ENCODE measurements at places on chromosomes 1 and 21. TPM values are rescaled to one million over a fixed set of nuclear protein-coding genes. Genes with fewer than 3 reads are reported as not detected.

GRCh38 chr1:13617773-13618172 is 34.1 kb downstream of the PDPN start:
- DNase-seq: no peak

The CYP4A11 gene
- not detected for total RNA-seq

DNA sequence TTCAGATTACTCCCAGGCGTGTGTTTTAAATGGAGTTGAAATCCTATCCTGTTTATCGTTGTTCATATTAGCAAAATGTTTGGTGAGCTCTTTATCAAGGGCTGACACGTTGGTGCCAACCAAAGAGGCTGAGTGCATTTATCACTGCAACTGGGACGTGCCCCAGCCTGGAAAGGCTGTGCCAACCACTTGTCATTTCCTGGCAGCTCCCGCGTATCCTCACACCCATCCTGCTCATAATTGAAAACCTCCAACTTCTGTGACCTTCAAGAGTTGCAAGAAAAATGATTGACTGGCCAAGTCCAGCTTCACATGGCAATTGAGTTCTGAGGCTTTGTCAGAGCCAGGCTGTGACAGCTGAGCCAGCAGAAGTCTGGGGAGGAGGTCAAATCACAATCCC is 43.7 kb upstream of the KCNA3 start:
- no peak for DNase-seq

The LORICRIN gene
- total RNA-seq: not detected

DNA sequence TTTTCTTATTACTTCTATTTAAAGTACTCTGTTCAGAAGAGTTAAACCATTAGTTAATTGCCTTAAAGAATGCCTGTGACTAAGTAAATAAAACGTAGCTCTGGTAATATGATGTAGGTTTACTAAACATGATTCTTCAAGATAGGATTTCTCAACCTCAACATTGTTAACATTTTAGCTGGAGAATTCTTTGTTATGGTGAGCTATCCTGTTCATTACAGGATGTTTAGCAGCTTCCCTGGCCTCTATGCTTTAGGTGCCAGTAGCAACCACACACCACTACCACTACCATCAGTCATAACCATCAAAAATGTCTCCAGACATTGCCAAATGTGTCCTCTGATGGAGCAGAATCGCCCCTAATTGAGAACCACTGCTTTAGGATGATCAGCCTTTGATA is 10.7 kb downstream of the RPF1 start:
- no peak for DNase-seq

DNA sequence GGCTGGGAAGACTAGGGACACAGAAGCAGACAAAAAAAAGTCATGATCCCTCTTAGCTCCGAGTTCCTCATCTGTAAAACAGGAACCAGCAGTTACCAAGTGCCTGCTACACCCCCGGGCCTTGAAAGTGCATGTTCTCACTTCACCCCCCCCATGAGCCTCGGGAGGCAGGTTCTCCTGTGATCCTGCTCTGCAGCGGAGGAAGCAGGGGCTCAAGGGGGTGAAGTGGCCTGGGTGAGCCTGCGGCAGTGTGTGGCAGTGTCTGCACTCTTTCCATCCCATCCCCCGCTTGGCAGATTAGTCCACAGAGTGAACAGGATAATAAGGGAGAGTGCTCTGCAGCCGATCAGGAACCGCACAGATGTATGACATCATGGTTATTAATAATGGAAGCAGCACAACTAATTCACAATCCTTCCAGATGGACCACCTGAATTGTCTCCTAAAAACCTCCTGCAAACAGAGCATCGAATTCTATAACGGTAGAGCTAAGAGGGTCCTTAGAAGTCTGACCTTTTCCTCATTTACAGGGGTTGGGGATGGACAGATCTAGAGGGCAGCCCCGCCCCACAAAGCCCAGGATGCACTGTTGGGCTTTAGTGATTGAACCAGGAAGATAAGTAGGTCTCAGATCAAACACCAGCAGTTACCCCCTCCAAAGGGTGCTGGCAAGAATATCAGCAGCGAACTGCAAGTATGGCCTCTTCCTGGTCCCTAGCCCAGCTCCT is 174.1 kb upstream of the EDN2 start:
- DNase-seq: no peak

DNA sequence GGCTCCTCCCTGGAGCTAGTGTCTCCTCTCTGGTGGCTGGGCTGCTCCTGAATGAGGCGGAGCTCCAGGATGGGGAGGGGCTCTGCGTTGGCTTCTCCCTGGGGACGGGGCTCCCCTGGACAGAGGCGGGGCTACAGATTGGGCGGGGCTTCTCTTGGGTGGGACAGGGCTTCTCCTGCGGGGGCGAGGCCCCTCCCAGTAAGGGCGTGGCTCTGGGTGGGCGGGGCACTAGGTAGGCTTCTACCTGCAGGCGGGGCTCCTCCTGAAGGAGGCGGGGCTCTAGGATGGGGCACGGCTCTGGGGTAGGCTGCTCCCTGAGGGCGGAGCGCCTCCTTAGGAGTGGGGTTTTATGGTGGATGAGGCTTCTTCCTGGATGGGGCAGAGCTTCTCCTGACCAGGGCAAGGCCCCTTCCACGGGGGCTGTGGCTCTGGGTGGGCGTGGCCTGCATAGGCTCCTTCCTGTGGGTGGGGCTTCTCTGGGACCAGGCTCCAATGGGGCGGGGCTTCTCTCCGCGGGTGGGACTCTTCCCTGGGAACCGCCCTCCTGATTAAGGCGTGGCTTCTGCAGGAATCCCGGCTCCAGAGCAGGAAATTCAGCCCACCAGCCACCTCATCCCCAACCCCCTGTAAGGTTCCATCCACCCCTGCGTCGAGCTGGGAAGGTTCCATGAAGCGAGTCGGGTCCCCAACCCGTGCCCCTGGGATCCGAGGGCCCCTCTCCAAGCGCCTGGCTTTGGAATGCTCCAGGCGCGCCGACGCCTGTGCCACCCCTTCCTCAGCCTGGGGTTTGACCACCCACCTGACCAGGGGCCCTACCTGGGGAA is 22.7 kb upstream of the ARF1 start:
- no peak for DNase-seq

- no peak for DNase-seq
Measured at GRCh38 chr1:31696242-31696641, 7.6 kb downstream of the COL16A1 start.

DNA sequence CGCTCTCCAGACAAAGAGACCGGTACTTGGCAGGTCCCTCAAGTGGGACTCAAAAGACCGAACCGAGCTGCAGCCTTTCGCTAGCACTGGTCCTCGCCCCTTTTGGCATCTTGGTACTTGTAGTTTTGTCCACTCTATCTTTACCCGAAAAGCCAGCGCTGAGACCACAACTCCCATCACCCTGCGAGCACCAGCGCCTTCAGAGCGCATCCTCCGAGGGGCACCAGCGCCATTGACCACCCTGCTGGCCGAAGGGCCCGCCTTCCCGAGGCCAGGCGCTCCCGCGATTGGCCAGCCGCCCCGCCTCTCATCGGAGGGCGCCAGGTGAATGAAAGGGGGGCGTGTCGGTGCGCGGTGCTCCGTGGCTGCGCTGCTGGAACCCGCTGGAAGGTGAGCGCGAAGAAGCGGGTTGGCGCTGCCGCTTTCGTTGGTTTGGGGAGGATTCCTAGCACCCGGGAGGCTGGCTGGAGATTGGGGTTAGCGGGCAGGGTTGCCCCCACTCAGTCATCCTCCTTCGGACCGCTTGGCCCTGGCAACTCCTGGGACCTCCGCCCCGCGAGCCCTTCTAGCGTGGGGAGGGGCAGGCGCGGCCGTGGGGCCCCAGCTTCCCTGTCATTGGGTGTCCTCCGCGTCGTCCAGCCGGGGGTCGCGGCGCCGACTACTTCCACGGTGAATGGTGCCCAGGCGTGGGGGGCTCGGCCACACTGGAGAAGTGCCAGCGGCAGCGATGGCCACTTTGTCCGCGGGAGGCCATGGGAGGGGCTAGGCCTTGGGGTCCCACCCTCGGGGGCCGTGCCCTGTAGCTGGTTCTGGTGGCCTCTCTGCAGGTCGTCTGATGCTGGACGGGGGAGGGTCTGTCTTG is at the start of gene ZBTB8B:
ZBTB8B (plus strand) TSS at position 357 of the 862 bp plus-strand sequence. CDS start 5,553 bp downstream, outside the sequence.
- peak; percentile 53 for DNase-seq

DNA sequence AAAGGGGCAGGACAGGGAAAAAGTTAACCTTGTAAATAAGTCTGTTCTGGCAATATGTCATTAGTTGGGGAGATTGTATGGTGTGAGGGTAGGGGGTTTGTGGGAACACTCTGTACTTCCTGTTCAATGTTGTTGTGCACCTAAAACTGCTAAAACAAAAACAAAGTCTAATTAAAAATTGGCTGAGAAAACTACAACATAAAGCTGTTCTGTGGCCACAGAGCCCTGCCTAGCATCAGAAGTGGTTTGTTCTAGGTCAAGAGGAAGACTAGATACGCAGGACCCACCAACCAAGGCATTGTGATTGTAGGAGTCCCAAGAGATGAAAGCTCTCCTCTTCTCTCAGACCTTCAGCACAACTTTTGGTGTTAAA is 81.0 kb upstream of the LRRC8D start:
- no peak for DNase-seq

- no peak for DNase-seq
Measured at GRCh38 chr1:56060906-56061305, 518.5 kb downstream of the PLPP3 start.

GRCh38 chr1:54887665-54888071 is 673 bp upstream of the DHCR24 start:
- DNase-seq: peak; percentile 60

The SSBP3 gene
- total RNA-seq: 22.5 TPM

The ETV3L gene
- total RNA-seq: not detected

The DIRAS3 gene
- total RNA-seq: 0.46 TPM

DNA sequence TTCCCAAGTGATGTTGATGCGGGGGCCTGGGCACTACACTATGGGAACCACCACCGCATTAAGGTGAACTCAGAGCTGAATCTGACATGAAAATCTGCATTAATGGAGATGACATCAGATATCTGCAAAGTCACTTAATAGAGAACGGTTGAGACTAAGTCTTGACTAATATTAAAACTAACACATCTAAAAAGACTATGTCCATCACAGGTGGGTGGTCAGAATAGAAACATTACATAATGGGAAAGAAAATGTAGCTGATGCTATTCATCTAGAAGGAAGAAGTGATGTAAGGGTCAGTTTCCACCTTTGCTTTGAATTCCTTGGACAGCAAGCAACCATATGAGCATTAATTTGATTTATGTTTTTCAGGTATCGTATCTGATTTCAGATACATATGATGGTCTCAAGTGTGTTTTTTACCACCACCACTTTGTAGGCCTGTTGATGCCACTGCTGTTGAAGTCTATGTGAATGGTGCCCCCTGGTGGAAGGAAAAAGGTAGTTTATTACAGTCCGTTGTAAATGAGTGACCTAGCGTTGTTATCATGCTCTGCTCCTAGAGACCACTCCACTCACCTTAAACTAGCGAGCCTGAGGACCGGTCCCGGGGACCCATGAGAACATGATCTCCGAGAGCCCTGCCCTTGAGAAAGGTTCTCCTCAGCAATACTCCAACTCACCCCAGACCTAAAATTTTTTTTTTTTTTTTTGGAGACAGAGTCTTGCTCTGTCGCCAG is 73.5 kb downstream of the BACH1 start:
- no peak for DNase-seq
